Stromal cell of bone marrow (primary cell): ENCODE measurements at places on chromosomes 4 and X.

GRCh38 chr4:147853706-147854105 is 121.8 kb downstream of the ARHGAP10 start:
- DNase-seq: peak; percentile 59

- peak; percentile 65 for DNase-seq
Measured at GRCh38 chr4:159010563-159011260, 92.2 kb upstream of the RAPGEF2 start.

GRCh38 chr4:103011378-103012025 is 8.0 kb downstream of the SLC9B1 start:
- no peak for DNase-seq

DNA sequence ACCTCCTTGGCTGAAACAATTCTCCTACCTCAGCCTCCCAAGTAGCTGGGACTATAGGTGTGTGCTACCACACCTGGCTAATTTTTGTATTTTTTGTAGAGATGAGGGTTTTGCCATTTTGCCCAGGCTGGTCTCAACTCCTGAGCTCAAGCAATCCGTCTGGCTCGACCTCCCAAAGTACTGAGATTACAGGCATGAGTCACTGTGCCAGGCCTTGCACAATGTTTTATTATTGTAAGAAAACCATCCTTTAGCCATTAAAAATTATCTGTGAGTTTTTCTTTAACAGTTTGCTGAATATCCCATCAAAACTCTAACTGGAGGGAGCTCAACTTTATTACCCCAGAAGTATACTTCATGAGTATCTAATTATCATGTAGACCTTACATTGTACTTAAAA is 900.3 kb downstream of the PCDH7 start:
- no peak for DNase-seq

- DNase-seq: no peak
Measured at GRCh38 chr4:123506011-123506695, 109.6 kb downstream of the SPRY1 start.
